T-helper 2 cell (primary cell): ENCODE measurements at places on chromosomes 3 and 15.

- no peak for DNase-seq
Observed at GRCh38 chr3:65262548-65262947, 574.7 kb upstream of the ADAMTS9 start.

- no peak for DNase-seq
Observed at GRCh38 chr3:124510290-124510689, 220.0 kb upstream of the UMPS start.

DNA sequence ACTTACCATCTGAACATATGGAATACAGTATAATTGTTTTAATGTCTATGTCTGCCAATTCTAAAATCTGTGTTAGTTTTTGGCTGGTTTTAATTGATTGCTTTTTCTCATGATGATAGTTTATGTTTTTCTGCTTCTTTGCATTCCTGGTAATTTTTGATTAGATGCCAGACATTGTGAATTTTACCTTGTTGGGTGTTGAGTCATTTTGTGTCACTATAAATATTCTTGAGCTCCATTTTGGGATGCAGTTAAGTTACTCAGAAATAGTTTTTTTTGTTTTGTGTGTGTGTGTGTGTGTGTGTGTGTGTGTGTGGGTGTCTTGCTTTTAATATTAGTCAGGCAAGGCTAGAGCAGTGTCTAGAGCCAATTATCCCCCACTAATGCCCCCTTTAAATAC lies 818.8 kb upstream of the NR2F2 start:
- no peak for DNase-seq

GRCh38 chr3:48739617-48739954 lies 22.6 kb upstream of the IP6K2 start:
- no peak for DNase-seq

DNA sequence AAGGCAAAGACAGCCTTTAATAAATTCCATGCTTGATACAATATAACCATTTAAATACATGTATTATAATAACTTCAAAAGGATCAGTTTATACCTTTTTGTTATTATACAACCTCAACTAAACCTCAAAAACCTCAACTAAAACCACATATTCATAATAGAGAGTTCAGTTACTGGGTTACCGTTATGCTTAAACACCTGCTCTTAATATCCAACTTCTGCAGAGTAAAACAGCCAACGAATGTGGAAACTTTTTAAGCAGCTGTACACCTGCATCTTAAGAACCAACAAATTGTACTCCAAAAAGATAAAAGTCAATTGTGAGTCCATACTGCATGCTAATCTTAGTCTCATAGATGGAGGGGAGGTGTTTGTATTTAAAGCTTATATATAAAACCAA lies 53.5 kb downstream of the TFDP2 start:
- peak; percentile 41 for DNase-seq

DNA sequence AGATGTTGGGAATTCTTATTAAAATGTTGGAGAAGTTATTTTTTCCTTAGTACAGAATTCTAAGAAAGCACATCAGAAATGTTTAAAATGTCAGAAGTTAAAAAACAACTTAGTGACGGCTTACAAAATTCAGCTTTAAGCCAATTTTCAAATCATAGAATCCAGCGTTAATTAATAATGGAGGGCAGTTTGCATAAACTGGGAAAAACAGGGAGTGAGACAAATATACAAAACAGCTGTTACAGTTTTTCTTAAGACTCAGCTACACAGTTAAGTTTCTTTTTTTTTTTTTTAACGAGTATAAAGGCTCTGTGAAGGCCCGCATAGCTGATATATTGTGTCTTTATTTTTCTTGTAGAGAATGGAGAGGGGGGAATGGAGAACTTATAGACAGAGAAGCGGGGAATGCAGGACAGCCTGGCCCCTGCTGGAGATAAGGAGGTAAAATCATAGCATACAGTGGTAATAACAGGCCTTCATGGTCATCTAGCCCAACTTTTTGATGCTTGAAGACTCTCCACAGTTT lies 164.4 kb downstream of the BBX start:
- no peak for DNase-seq

GRCh38 chr3:90032980-90033641 lies 925.7 kb downstream of the EPHA3 start:
- no peak for DNase-seq

DNA sequence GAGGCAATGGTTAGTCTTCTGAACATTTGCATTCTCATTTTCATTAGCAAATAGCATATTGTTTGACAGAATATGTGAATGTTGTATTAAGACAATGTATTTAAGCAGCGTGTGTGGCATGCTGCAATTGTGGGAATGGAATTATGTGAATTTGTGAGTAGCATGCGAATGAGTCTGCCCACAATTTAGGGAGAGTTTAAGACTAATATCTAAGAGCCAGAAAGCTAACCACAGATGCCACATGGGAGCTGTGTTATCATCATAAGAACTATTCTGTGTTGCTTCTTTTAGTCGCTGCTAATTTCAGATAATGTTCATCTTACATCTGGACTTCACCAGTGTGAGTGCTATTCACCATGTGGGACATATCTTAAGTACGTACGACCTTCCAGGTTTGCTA lies 494.5 kb downstream of the RBMS3 start:
- DNase-seq, result no peak

DNA sequence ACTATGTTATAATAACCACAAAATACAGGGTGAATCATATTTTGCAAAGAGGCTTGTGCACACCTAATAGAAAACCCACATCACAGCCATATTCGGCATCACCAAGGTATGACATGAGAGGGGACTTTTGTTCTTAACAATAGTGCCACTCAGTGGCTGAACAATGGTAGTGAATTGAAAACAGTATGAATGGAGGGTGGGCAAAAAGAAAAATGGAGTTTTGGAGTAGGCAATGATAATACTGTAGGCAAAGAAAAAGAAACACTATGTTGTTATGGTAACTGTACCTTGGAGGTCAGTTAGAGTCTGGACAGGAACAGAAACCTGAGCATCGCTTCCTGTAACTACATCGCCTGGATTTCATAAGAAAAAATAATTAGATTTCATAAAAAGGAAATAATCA lies 348.6 kb downstream of the PLCL2 start:
- peak; percentile 81 for DNase-seq

DNA sequence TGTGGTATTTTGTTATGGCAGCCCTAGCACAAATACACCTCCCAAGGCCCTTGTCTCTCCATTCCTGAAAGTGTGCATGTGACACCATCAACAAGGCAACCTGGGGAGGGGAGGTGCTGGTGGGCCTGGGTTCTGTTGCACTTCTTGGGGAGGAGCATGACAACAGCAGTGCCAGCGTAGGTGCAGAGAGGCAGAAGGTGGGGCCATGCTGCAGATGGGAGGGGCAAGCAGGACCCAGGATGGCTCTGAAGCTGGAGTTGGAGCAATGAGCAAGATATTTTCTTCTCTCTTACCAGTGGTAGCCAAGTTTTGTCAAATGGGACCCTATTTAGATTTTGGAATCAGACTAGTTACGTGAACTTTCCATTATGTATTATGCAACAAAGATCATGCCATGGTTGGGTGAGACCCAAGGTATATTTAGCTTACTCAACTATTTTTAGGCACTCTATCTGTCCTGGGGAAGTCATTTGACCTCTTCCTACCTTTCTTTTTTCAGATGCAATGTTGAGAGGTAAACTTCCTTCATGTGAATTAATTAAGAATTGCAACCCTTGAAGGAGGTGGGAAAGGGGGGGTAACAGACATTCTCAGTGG lies 3.4 kb downstream of the FYCO1 start:
- no peak for DNase-seq

- no peak for DNase-seq
Observed at GRCh38 chr3:94248042-94248441, 185.2 kb downstream of the NSUN3 start.

- no peak for DNase-seq
Observed at GRCh38 chr3:33658991-33659848, 58.8 kb downstream of the CLASP2 start.

- DNase-seq, result no peak
Observed at GRCh38 chr3:42036483-42036823, 54.7 kb upstream of the TRAK1 start.

DNA sequence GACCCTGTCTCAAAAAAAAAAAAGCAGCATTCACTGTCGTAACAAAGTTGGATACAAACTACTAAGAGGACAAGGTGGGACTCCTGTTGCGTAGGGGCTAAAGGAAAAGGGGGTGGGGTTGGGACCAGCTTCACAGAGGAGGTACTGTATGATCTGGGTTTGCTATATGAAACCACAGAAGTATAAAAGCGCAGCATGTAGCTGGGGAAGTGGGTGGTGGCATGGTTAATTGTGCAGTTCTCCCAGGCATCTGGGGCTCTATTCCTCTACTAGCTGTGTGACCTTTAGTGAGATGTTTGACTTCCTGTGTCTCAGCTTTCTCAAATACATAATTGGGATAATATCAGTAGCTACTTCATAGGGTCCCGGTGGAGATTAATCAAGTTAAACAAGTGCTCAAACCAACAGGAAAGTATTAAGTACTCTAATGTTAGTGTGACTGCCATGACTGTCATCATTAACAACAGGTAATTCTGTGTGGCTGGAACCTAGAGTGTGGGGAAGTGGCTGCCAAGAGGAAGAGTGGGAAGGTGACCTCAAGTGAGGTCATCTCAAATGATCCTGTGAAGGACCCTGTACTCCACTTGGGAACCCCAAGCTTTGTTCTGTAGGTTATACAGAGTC lies 11.5 kb downstream of the PARP16 start:
- DNase-seq, result no peak

DNA sequence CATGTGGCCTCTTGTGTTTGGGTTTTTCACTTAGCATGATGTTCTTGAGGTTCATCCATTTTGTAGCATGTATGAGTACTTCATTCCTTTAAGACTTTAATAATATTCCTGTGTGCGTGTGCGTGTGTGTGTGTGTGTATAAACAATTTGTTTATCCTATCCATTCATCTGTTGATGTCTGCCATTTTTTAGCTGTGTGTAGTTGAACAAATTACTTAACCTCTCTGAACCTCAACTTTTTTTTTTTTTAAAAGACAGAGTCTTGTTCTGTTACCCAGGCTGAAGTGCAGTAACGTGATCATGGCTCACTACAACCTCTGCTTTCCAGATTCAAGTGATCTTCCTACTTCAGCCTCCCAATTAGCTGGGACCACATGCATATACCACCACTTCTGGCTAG lies 47.3 kb downstream of the EBLN2 start:
- DNase-seq, result no peak

DNA sequence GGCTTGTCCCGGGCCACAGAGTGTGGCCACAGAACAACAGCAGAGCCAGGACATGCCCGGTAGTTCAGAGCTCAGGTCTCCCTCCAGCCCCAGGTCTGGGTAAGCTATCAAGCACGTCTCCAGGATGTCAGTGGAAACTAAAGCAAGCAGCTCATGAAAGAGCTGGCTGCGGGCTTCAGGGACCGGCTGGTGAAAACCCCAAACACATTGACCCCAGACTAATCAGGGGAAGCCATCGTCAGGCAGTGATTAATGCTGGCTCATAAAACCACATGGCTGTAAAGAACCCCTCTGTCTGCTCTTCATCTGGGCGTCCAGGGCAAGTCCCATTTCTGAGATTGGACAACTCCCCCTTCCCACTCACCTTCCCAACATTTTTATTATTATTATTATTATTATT lies 37.8 kb downstream of the LMCD1 start:
- DNase-seq, result no peak

DNA sequence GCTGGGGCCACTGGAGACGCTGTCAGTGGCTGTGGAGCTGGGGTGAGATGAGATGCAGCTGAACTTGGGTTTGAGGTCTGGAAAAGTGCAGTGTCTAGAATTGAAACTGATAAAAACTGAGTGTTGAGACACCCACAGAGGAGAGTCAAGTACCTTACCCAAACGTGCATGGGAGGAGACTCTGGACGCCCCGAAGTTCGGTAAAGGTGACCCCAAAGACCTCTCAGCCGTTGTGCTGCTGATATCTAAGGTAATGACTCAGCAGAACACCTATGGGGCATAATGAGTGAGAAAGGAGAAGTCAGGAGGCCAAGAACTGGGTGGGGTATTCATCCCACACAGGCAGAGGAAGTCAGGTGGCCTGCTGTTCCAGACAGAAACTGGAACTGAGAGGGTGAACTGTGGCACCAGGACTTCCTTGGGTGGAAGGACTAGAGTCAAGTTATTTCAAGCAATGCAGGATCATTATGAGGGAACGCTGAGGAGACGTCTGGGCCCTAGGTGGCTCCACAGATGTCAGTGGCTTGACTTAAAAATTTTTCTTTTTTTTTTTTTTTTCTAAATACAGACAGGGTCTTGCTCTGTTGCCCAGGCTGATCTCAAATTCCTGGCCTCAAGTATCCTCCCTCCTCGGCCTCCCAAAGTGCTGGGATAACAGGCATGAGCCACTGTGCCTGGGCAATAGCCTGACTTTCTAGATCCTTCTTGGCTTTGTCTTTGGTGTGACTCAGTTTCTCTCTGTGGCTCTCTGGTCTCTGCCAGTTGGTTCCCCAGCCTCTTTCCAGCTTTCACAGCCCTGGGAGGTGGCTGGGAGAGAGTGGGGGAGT lies 67.6 kb upstream of the GCNT3 start:
- no peak for DNase-seq

- peak; percentile 64 for DNase-seq
Observed at GRCh38 chr3:9500108-9501050, 53.2 kb downstream of the LHFPL4 start.

GRCh38 chr3:39349080-39349479 lies 19.6 kb downstream of the CCR8 start:
- DNase-seq, result no peak

- no peak for DNase-seq
Observed at GRCh38 chr3:115517457-115518050, 105.8 kb upstream of the GAP43 start.

DNA sequence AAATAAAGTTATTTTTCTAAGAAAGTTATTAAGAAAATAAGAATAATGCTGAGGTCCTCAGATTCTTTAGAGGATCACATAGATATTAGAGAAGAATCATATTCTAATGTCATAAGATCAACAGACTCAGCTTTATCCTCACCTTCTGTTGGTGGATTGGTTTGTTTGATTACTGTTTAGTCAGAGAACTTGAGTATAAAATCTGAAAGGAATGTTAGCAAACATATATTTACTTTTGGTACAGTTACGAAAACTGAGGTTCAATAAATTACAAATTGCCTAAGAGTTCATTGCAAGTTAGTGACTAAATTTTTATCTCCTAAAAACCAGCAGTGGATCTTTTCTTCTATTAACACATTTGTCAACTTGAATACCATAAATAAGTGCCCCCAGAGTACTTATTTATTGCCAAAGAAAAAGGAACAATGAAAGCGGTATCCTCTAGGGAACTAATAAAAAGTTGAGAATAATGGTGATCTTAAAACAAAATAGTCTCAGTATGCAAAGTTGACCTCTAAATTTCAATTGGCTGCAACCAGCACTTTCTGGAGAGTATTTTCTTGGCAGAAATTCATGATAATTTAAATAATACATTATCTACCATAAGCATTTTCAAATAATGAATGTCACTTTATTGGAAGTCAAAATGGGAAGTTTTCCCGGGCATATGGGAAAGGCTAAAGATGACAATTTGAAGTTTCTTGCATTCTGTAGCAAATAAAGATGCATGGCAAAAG lies 296.8 kb downstream of the OTOL1 start:
- DNase-seq, result no peak

- DNase-seq, result no peak
Observed at GRCh38 chr3:39379778-39380155, 3.4 kb upstream of the SLC25A38 start.

GRCh38 chr3:134078169-134078831 lies 48.6 kb upstream of the SLCO2A1 start:
- no peak for DNase-seq
